NCI-H1417 (cell line): ENCODE measurements at places on chromosomes 12 and 14.
A peak's percentile ranks its signal among the peaks of the same experiment; 100 is the strongest.

DNA sequence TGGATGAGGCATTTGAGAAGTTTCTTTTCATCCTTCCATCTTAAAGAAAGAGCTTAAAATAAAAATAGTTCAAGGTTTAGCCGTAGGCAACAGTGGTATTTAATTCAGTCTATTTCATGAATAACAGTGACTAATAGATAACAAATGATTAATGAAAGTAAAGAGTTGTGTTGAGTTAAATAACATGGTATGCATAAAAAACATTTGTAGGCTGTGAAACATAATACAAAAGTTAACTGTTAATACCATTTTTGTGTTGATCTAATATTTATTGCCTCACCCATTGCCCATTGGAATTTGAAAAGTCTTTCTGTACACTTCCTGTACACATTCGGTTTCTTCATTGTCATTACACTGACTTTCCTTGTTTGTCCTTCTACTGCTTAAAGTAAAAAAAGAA is 108.6 kb upstream of the PDE3A start:
- DNase-seq = no peak

- peak; percentile 68 for DNase-seq
Measured at GRCh38 chr14:103512701-103513611, 9.7 kb downstream of the CKB start.

DNA sequence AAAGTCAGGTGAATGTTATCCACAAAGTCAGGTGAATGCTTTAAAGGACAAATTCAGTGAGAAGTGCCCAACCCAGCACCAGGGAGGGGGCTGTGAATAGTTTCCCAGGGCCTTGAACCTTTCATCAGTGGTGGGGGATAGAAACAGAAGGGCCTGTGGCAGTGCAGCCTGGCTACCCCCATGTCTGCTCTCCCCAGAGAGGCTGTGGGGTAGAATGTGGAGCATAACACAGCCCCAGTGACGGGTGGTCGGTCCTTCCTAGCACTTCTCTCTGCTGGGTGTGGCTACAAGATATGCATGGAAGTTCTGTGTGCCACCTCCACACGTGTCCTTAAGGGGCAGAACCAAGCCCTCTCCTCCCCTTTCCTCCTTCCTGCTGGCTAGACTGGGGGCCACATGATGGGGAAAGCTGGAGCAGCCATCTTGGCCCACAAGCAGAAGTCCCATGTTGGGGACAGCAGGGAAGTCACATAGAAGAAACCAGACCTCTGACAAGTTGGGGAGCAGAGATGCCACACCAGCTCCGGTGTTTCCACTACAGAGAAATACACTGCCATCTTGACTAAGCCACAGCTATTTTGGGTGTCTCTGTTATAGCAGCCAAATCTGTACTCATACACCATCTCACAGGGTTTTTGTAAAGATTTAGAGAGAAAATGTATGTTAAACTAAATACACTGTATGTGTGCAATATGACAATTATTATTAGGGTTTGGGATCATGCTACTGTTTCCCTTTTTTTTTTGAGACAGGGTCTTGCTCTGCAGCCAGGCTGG is 17.0 kb downstream of the RITA1 start:
- DNase-seq = no peak

DNA sequence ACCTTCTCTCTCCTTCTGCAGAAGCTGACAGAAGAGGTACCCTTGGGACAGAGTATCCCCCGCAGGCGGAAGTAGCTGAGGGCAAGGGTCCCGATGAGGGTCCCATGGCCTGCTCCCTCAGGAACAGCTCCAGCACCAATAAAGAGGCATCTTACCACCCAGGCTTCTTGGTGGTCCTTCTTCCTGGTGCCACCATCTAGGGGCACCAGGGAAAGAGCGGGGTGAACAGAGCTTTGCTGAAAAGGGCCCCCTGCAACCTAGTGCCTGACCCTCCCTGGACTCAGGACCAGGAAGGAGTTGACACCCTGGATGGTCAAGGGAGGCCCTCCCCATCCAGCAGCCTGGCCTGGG is 591 bp upstream of the IRF9 start:
- DNase-seq = no peak

GRCh38 chr12:65534238-65534841 is 255.9 kb downstream of the MSRB3 start:
- no peak for DNase-seq
